ENCODE measurements at places on chromosomes 7 and 10. TPM values are rescaled to one million over a fixed set of nuclear protein-coding genes. Genes with fewer than 3 reads are reported as not detected.

GRCh38 chr10:117444497-117445040 is 69.3 kb upstream of the PDZD8 start:
- no peaks in the 10 kb centered on the region for H3K27me3 ChIP-seq
- H3K4me3 ChIP-seq, result no peak overlapping the region
- H3K36me3 ChIP-seq, result no peaks in the 10 kb centered on the region
- H3K27ac ChIP-seq, result no peak overlapping the region
- H3K4me1 ChIP-seq, result peaks cover 3% of the 10 kb centered on the region

GRCh38 chr10:132373241-132373955 is 23.6 kb upstream of the PWWP2B start:
- no peaks in the 10 kb centered on the region for H3K36me3 ChIP-seq
- H3K27ac ChIP-seq, result no peak overlapping the region
- H3K27me3 ChIP-seq, result no peaks in the 10 kb centered on the region
- peaks cover 6% of the 10 kb centered on the region for H3K4me1 ChIP-seq

DNA sequence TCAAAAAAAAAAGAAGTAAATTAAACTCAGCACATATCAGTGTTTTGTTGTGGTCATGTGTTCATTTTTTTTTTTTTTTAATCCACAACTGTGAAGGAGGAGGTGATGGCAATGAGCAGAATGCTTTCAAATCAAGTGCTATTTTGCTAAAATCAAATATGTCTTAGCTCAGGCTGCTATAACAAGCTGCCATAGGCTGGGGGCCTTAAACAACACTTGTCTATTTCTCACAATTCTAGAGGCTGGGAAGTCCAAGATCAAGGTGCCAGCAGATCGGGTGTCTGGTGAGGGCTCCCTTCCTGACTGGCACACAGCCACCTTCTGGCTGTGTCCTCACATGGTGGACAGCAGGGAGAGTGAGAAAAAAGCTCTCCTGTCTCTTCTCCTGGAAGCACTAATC is 203.9 kb downstream of the FAM107B start:
- DNase-seq, result no peak

- no peaks in the 10 kb centered on the region for H3K36me3 ChIP-seq
- H3K4me3 ChIP-seq, result no peak overlapping the region
- no peaks in the 10 kb centered on the region for H3K4me1 ChIP-seq
Measured at GRCh38 chr10:9681655-9682054, 1336.0 kb upstream of the CELF2 start.

DNA sequence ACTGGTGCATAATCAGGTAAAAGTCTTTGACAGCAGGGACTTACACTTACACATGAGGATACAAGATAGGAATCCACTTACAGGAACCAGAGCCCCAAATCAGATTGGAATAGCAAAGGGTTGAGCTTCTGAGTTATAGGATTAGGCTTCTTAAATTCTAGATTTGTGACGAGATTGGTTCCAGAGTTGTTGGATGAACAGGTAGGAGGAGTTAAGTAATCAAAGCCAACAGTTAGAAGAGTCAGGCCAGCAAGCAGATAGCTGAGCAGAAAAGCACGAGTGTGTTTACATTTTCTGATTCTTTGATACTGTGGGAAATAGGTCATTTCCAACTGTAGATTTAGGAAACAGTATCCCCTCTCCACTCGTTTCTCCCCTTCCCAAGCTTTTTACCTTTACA is 167.0 kb downstream of the MDFIC start:
- no peak overlapping the region for H3K4me3 ChIP-seq
- no peak overlapping the region for H3K27ac ChIP-seq
- no peaks in the 10 kb centered on the region for H3K36me3 ChIP-seq

GRCh38 chr7:143960813-143961610 is 6.4 kb downstream of the OR2F1 start:
- no peaks in the 10 kb centered on the region for H3K36me3 ChIP-seq
- no peaks in the 10 kb centered on the region for H3K27me3 ChIP-seq
- no peak for DNase-seq
- H3K4me3 ChIP-seq, result no peak overlapping the region
- H3K4me1 ChIP-seq, result no peaks in the 10 kb centered on the region
- no peak overlapping the region for H3K27ac ChIP-seq

DNA sequence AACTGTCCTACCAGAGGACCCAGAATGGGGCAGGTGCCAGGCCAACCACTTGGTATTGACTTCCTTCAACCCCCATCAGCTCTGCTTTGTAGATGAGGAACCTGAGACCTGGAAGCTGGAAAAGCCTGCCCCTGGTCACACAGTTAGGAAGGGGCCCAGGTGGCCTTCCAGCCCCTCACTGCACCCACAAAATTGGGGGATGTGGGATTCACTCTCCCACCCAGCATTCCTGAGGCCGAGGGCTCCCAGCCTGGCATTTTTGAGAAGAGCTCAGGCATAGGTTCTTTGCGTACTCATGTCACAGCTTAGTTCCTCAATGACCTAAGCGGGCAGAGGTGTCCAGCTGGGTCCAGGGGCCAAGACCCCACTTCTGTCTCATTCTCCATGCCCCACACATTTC is 46.1 kb downstream of the EBF3 start:
- no peak overlapping the region for H3K4me3 ChIP-seq
- H3K27ac ChIP-seq, result no peak overlapping the region
- H3K4me1 ChIP-seq, result no peaks in the 10 kb centered on the region
- H3K36me3 ChIP-seq, result no peaks in the 10 kb centered on the region

- H3K27ac ChIP-seq, result no peak overlapping the region
- H3K27me3 ChIP-seq, result no peaks in the 10 kb centered on the region
- no peak overlapping the region for H3K4me3 ChIP-seq
- DNase-seq, result no peak
Measured at GRCh38 chr7:159095979-159096411, 48.7 kb downstream of the VIPR2 start.

DNA sequence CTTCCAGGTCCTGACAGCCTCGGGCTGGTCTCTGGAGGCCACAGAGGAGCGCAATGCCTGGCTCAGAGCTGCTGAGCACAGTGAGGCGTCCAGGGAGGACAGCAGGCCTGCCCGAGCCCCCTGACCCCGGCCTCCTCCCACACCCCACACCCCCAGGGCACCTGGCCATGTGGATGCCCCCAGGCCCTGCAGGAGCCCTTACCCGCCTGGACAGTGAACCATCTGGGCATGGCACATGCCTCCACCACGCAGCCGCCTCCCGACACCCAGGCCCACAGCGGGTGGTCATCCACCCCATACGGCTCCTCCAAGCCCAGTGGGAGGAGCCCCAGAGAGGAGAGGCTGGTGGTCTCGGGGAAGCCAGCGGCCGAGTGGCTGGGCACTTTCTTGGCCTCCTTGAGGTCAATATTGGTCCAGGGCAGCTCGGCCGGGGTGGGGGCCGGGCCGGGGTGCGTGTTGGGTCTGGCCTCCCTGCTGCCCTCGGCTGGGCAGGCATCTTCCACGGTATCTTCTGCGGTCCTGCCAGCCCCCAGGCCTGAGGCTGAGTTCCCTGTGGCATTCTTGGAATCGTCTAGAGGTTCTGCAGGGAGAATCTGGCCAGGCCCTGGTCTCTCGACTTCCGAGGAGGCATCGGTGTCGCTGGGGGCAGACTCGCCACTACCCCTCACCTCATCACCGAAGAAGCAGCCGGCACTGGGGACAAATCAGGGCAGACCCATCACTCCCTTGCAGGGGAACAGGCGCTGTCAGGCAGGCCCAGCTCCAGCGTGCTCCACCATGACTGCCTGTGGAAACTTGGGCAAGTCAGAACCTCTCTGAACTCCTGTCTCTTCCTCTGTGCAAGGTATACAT is 18.6 kb downstream of the TECPR1 start:
- no peak overlapping the region for H3K27ac ChIP-seq
- H3K4me1 ChIP-seq, result no peaks in the 10 kb centered on the region
- no peaks in the 10 kb centered on the region for H3K27me3 ChIP-seq
- H3K4me3 ChIP-seq, result no peak overlapping the region
- peaks cover 65% of the 10 kb centered on the region for H3K36me3 ChIP-seq
- DNase-seq, result no peak

The ASAH2 gene
- 2.1 TPM for total RNA-seq

The DGKI gene
- total RNA-seq, result not detected

The AKR1D1 gene
- total RNA-seq, result not detected

All from CD4-positive, alpha-beta T cell (primary cell).